ENCODE measurements at places on chromosomes 4 and X. TPM values are rescaled to one million over a fixed set of nuclear protein-coding genes. Genes with fewer than 3 reads are reported as not detected.

The AFAP1 gene
- 10.3 TPM for total RNA-seq

GRCh38 chr4:88446124-88446523, 10.8 kb upstream of the HERC5 start:
- no peak for DNase-seq

- DNase-seq, result no peak
Measured at GRCh38 chr4:138851391-138852335, 163.9 kb upstream of the NOCT start.

The ETDA gene
- total RNA-seq, result not detected

DNA sequence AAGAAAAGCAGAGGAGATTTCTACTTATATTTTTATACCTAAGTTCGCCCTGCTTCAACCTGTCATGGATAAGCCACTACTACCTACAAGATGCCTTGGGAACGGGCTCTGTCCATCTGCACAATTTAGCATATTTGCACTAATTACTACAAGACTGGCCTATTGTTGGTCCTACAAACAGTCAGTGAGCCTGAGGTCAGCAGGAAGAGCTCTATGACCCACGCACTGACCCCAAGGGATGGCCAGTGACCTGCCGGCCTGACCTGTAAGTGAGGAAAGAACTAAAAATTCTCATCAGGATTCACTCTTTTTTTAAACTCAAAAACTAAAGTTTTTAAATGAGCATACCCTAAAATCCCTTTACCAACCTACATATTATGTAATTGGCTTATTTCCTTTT, 142.0 kb downstream of the COL25A1 start:
- DNase-seq, result no peak

Measured in SK-MEL-5 (cell line).